ENCODE measurements at places on chromosomes 1 and 21.

- no peak for DNase-seq
Measured at GRCh38 chr1:187891993-187892682, 1063.4 kb downstream of the PLA2G4A start.

- no peak for DNase-seq
Measured at GRCh38 chr1:17542645-17543044, 3.1 kb downstream of the ARHGEF10L start.

DNA sequence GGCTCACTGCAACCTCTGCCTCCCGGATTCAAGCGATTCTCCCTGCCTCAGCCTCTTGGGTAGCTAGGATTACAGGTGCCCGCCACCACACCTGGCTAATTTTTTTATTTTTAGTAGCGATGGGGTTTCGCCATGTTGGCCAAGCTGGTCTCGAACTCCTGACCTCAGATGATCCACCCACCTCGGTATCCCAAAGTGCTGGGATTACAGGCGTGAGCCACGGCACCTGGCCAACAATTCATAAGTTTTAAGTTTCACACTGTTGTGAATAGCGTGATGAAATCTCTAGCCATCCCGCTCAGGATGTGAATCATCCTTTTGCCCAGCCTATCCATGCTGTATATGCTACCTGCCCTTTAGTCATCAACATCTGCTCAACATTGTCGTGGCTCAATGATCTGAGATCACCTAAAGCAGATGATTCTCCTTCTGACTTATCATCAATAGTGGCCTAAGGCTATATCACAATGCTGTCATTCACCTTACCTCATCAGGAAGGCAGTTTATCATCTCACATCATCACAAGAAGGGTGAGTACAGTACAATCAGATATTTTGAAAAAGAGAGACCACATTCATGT, 2.6 kb downstream of the PFDN2 start:
- DNase-seq: no peak

GRCh38 chr21:35070436-35070835, 21.3 kb upstream of the RUNX1 start:
- no peak for DNase-seq

DNA sequence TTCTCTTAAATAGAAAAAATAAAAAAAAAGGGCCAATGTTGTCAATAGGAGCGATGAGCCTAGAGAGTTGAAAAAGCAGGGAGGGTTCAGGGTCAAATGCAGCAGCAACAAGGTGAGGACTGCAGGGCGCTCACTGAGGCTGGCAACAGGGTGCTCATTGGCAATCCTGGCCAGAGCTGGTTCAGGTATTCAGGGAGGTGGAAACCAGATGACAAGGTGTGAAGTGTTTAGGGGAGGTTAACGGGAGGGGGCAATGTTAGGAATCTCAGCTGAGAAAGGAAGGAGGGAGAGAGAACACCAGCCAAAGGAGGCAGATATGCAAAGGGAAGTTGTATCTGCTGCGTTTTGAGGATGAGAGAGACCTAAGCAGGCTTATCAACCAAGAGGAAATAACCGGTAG, 129.8 kb upstream of the DAB1 start:
- DNase-seq: no peak

DNA sequence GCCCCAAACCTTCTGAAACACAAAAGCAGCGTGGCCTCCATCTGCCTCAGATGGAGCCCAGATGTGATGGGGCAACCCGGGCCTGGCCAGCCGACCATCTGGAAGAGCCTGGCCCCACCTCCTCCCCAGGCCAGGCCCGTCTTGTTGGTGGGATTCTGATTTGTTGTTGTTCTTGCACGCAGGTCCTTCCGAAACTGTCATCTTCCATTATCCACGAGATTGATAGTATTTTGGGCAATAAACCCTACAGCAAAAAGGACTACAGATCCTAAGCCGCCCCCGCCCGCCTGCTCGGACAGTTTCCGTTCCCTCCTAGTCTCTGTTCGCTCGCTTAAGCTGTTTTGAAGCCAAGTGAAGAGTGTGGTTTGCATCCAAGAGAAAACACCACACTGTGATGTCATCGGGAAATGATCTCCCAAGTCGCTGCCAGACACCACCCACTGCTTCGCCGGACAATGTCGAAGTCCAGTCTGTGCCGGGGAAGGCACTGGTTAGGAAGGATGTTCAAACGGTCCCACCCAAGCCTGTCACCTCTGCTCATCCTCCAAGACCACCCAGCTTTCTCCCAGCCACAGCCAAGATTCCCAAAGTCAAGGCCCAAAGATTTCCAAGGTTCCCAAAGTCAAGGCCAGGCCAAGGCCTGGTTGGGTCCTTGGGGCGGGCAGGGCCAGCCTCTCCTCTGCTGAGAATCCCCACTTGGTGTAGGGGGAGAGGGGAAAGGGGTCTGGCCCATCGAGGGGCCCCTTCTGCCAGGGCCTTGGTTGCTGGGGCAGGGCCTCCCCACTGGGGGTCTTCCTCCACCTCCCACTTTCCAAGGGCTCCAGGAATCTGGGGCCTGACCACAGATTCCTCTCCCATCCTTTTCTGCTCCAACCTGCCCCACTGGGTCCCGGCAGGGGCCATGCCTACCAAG, 52.9 kb downstream of the KCNAB2 start:
- DNase-seq: no peak

GRCh38 chr1:45117766-45118165, 88.6 kb downstream of the ZSWIM5 start:
- DNase-seq: no peak

Measured in osteoblast (primary cell).